Activated naive CD4-positive, alpha-beta T cell treated with anti-CD3 and anti-CD28 coated beads, Interleukin-2, amount 50 U/mL, for 16 hours (primary cell): ENCODE measurements at places on chromosomes 2 and 18.
A peak's percentile ranks its signal among the peaks of the same experiment; 100 is the strongest.

DNA sequence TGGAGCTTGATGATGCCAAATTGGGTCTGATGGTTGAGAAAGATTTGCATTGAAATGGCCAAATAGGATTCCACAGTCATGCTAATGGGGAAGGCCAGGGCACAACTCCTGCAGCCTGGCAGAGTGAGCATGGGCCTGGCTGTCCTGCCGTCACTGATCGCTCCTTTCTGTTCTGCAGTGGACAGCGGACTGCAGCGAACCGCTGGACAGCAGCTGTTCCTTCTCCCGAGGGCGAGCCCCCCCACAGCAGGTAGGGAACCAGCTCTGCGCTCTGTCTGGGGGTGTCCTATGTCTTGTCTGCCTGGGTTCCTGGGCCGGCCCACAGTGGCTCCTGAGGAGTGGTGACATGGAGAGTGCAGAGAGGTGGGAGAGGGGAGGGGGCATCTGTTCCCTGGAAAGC is 97.6 kb downstream of the CTIF start:
- no peak for DNase-seq

- DNase-seq: no peak
Measured at GRCh38 chr2:239300871-239301735, 99.7 kb downstream of the HDAC4 start.

GRCh38 chr2:63086687-63087086 is 36.1 kb downstream of the OTX1 start:
- DNase-seq: no peak

DNA sequence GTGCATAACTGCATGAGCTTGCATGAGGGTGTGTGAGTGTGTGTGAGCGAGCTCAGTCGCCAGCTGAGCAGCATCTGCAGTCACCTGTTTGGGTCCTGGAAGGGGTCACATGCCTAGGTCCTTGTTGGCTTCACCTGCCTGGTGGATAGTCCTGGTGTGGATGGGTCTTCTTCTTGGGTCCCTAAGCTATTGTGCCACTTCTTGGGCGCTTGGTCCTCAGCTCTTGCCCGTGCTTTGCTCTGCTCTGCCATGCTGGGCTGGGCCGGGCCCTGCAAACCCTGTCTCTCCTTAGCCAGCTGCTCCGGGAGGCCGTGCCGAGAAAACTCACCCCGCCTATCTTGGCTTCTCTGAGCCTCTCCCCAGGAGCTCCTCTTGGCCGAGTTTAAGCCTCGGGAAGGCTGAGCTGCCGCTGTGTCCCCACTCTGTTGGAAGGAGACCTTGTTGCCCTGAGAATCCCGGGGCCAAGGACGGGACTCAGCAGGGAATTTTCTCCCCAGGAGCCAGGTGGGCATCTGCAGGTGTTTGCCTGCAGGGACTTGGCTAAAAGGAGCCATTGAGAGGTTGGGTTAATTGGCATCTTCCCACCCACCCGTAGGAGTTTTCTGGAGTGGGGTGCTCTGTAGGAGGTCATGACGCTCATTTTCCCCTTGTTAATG is 300.8 kb downstream of the NDUFA10 start:
- DNase-seq: no peak

DNA sequence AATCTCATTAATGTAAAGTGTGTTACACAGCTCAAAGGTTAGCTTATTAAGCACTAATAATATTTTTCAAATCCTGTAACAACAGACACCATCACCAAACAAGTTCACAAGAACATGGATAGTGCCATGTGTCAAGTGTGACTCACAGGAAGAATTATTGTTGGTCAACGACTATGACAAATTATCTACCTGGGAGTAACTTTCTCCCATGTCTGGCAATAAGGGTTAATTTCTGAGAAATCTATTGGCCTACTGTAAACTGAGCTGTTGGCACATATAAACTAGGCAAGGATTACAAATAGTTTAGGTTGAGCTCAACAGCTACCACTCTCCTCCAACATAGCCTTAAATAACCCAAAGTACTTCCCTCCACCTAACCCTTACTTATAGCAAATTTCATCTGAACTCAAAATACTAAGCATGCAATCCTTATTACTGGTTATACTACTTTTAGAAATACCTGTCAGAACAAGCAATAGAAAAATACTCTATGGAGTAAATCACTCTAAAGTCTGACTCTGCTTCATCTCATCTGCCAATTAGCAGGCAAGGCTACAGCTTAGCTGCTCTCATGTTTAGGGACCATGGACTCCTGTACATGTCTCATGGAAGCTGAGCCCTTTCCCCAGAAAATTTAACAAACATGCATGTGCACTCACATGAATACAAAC is 223.0 kb downstream of the NBAS start:
- DNase-seq: no peak

DNA sequence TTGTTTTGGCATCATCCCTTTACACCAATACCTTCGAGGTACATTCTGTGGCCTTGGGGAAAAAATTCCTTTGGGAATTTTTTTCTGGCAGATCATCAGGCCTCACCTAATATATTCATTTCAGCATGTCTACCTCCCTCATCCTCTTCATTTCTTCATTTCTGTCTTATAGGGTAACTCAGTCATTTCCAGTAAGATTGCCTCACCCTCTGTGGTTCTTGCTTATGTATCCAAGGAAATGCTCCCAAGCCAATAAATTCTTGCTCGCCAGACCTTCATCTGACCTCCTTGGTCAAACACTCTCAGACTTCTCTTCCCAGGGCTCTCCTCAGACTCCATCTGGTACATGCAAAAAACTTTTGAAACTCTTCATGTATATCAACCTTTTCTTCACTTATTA is 265.6 kb downstream of the TMX3 start:
- DNase-seq: no peak

GRCh38 chr18:58438958-58439300 is 190.0 kb downstream of the ALPK2 start:
- no peak for DNase-seq

- peak; percentile 48 for DNase-seq
Measured at GRCh38 chr2:46776687-46777327, 138.8 kb downstream of the MCFD2 start.

DNA sequence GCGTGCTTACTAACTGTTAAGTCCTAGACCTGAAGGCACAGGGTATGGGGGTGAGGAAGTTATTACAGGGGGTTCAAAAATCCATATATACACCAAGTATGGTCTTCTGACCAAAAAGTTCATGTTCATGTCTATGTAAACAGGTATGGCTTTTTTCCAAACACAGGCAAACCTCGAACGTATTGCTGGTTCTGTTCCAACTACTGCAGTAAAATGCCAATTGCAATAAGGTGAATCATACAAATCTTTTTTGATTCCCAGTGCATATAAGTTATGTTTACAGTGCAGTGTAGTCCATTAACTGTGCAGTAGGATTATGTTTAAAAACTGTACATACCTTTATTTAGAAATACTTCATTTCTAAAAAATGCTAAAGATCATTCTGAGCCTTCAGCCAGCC is 245.3 kb upstream of the LRRTM1 start:
- no peak for DNase-seq

GRCh38 chr2:10424051-10424450 is 24.1 kb downstream of the ODC1 start:
- no peak for DNase-seq

- DNase-seq: no peak
Measured at GRCh38 chr2:121858369-121858768, 102.9 kb downstream of the TSN start.

- DNase-seq: no peak
Measured at GRCh38 chr2:10357193-10358169, 54.8 kb downstream of the HPCAL1 start.

DNA sequence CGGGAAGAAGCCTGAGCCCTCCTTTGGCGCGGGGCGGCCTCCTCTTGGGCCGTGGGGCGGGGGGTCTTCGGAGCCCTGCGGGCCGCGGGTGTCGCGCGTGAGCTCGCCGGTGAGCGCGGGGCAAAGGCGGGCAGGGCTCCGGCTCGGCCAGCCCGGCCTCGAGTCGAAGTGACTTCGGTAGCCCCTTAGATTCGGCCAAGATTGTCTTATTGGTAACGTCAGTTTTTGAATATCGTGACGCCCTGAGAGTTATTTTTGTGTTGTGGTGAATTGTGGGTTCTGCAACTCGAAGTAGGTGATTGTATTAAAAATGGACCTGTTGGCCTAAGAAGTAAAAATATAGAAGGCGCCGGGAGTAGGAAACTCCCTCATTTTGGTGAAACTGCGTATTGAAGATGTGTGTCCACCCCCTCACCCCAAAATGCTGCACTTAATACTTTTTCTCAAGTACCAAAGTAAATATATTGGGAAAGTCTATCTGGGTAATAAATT is 669 bp downstream of the MARCHF7 start:
- DNase-seq: no peak

DNA sequence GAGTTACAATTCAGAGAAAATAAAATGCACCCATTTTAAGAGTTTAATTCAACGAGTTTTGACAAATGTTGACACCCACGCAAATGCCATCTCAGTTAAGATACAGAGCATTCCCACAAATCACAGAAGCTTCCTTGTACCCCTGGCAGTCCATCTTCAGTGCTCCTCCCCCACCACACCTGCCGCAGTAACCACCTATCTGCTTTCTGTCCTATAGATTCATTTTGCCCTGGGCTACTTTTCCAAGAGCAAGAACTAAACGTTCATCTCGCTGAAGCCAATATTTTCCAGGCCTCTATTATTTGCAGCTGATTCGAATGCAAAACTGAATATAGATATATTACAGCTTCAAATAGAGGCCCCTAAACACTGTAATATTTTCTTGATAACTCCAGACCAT is 13.4 kb upstream of the HPCAL1 start:
- DNase-seq: no peak

DNA sequence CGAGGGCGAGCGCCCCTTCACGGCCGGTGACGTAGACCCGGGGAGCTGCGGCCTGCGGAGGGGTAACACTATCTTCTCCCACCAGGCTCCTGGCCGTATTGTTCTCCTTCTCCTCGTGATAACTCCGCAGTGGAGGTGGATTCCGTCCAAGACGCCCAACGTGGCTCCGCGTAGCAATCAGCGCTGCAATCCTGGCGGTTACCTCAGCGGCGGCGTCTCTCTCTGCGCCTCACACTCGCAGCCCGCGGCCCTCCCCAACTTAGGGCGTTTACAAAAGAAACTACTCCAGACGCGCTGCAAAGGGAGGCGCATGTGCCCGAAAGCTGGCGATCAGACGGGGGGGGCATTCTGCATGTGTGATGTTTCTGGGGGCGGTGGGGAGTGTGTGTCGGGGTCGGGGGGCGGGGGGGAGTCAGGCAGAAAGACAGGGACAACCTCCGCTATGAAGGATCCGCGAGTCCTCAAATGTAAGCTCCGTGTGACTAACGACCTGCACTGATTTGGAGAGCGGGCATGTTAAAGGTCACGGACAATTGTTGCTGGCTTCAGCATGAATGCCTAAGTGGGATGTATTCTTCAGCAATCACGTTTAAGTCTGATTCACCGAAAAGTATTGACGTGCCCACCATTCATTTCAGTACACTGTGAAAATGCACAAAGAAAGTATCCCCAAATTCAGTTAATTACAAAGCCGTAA is 1.3 kb upstream of the ZNF516 start:
- peak; percentile 58 for DNase-seq

DNA sequence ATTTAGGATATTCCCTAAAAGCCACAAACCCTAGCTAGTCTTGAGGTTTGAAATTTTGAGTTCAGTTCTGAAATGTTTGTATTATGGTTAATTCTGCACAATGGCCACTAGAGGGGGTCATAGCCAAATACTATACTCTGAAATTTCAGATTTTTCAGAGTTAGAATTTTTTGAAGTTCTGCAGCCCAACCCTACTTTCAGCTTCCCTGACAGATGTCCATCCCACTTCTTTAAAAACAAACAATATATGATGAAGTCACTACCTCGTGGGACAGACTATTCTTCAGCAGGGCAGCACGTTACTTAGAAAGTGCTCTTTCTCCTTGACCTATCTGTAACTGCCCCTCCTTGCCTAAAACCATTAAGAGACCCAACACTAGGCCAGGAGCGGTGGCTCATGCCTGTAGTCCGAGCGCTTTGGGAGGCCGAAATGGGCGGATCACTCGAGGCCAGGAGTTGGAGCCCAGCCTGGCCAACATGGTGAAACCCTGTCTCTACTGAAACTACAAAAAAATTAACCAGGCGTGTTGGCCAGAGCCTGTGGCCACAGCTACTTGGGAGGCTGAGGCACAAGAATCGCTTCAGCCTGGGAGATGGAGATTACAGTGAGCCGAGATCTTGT is 48.2 kb upstream of the PAPOLG start:
- DNase-seq: no peak

GRCh38 chr18:68662754-68663153 is 52.2 kb downstream of the TMX3 start:
- no peak for DNase-seq

- DNase-seq: no peak
Measured at GRCh38 chr2:43889416-43889815, 50.6 kb downstream of the ABCG8 start.

- DNase-seq: no peak
Measured at GRCh38 chr2:14761118-14761517, 128.6 kb downstream of the LRATD1 start.

DNA sequence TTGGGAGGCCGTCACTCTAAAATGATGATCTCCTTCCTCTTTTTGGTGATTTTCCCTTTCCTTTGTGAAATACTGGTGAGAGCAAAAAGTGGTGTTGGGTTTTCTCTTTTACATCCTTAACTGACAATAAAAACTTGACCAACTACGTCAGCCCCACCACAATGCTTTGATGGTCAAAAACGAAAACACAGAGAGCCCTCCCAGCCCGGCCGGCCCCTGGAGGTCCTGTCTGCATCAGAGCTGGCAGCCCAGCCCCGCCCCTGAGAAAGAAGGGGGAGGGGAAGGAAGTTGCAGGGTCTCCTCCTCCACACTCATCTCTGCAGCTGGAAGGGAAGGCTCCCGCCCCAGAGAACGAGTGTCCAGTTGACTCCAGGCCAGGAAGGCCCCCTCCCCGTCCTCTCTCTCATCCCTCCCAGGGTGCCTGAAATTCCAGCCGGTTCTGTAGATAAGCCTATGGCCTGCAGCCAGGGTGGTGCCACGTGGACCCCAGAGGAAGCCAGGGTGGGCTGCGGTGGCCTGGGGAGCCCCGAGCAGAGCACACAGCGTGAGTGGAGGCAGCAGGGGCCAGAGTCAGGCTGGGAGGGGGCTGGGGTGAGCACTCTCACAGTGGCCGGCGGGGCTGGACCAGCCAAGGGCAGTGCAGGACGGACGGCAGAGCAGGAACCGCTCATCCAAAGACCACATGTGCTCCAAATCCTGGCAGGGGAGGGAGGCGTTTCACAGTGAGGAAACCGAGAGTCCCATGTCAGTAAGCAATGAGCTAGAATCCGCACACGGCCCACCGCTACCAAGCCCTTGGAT is 19.8 kb downstream of the BIN1 start:
- no peak for DNase-seq

GRCh38 chr2:12178289-12179080 is 432.1 kb downstream of the LPIN1 start:
- no peak for DNase-seq

- no peak for DNase-seq
Measured at GRCh38 chr2:118307864-118308263, 219.6 kb downstream of the INSIG2 start.

GRCh38 chr2:142973160-142973821 is 95.8 kb downstream of the KYNU start:
- DNase-seq: no peak

GRCh38 chr18:37218022-37218590 is 347.5 kb downstream of the CELF4 start:
- DNase-seq: no peak

GRCh38 chr2:190340369-190340768 is 3.0 kb upstream of the INPP1 start:
- DNase-seq: no peak

- DNase-seq: peak; percentile 33
Measured at GRCh38 chr2:224584111-224584784, 915 bp downstream of the CUL3 start.

- no peak for DNase-seq
Measured at GRCh38 chr2:156023229-156023869, 309.2 kb downstream of the NR4A2 start.
